ENCODE measurements at places on chromosomes 1 and 21.
A peak's percentile ranks its signal among the peaks of the same experiment; 100 is the strongest.

GRCh38 chr1:15172405-15173259, 19.1 kb downstream of the TMEM51 start:
- DNase-seq, result no peak

DNA sequence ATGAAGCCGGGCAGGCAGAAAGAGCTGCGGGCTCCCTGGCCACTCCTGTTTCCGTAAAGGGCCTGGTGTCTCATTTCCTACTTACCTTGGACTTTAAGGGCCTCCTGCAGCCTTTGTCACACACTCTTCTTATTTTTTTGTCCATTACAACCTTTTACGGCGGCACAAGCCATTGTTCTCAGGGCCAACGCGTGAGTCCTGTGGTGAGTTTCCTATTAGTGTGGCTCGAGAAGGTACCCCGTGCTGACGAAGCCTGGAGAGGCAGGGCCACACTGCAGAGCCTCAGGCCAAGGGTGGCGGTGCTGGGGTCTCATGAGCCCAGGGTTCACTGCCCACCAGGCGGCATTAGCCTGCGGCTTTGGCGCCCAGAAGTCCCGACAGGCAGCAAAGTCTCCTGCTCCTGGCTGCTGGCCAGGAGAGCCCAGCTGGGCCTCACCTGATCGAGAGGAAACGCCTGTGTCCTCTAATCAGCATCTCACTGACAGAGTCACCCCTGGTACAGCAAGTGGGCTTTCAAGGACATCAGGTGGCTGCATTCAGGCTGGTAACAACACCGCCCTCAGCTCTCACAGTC, 62.0 kb downstream of the SIK1 start:
- DNase-seq, result no peak

- DNase-seq, result no peak
Measured at GRCh38 chr21:15282665-15283064, 217.9 kb upstream of the NRIP1 start.

DNA sequence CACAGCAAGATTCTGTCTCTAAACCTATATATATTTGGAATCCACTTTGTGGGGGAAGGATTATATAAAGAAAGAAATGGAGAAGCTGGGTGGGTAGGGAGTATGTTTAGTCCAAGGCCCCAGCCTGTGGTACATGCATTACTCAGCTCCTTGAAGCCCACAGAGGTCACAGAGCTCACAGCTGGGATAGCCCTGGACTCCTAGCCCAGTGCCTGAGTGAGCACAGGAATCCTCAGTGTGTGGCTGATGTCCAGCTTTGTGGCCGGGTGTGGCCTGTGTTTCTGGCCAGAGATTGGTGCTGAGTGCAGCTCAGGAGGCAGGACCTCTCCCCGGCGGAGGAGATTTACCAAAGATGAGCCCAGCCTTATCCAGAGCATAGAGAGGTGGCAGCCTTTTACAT, 7.6 kb downstream of the CAPN9 start:
- DNase-seq, result no peak

- no peak for DNase-seq
Measured at GRCh38 chr1:75328691-75329090, 194.5 kb downstream of the LHX8 start.

GRCh38 chr1:172089768-172090510, 248.6 kb downstream of the DNM3 start:
- peak; percentile 66 for DNase-seq

DNA sequence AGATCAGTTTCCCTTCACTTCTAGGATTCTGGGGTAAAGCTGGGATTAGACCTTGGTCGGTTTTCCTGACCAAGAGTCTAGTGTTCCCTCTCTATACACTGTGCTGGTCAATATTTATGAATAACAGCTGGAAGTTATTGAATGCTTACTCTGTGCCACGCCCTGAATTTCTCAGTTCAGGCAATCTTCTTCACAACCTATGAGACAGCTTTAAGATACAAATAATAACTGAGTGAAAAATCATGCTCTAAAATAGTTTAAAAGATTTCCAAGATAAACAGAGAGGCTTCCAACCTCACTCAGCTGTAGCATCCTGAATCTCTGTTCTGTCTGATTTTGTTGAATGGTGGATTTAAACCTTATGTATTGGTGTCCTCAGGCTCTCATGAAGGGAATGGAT, 72.2 kb downstream of the GNG12 start:
- no peak for DNase-seq

- DNase-seq, result no peak
Measured at GRCh38 chr1:19351873-19352272, 39.7 kb downstream of the SLC66A1 start.

GRCh38 chr1:181936768-181937581, 124.5 kb downstream of the ZNF648 start:
- peak; percentile 25 for DNase-seq

DNA sequence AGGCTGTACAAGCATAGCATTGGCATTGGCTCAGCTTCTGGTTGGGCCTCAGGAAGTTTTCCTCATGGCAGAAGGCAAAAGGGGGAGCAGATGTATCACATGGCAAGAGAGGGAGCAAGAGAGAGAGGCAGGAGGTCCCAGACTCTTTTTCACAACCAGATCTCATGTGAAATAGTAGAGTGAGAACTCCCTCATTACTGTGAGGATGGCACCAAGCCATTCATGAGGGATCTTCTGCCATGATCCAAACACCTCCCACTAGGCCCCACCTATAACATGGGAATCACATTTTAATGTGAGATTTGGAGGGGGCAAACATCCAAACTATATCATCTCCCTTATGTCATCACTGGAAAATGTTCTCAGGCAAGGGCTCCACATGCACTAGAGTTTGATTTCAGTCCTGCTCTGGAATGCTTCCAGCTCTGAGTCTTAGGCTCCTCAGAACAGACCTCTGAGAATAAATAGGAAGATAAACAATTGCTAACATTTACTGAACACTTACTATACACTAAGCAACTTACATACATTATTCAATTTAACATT, 39.4 kb upstream of the VTCN1 start:
- DNase-seq, result no peak

DNA sequence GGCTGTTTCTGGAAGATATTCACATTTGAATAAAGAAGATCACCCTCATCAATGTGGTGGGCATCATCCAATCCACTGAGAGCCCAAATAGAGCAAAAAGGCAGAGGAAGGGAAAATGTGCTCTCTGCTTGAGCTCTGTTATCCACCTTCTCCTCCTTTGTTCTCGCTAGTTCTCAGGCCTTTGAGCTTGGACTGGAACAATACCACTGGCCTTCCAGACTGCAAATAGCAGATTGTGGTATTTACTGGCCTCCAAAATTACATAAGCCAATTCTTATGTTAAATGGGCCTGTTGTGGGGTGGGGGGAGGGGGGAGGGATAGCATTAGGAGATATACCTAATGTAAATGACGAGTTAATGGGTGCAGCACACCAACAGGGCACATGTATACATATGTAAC, 219.3 kb downstream of the C1orf94 start:
- no peak for DNase-seq

- DNase-seq, result no peak
Measured at GRCh38 chr1:227785805-227786671, 29.4 kb upstream of the PRSS38 start.

GRCh38 chr1:55696181-55696754, 481.1 kb upstream of the USP24 start:
- no peak for DNase-seq

DNA sequence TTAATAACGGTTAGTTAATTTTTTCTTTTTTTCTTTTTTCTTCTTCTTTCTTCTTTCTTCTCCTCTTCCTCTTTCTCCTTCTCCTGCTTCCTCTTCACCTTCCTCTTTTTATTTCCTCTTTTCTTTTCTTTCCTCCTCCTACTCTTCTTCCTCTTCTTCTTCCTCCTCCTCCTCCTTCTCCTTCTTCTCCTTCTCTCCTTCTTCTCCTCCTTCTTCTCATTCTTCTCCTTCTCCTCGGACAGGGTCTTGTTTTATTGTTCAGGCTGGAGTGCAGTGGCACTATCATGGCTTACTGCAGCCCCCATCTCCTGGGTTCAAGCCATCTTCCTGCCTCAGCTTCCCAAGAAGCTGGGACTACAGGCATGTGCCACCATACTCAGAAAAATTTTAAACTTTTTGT, 13.4 kb upstream of the ACBD3 start:
- no peak for DNase-seq

GRCh38 chr1:205811660-205812059, 1.3 kb downstream of the SLC41A1 start:
- DNase-seq, result no peak

GRCh38 chr1:30414086-30414850, 309.1 kb downstream of the MATN1 start:
- DNase-seq, result no peak

GRCh38 chr1:40384413-40384762, 10.9 kb downstream of the SMAP2 start:
- no peak for DNase-seq

GRCh38 chr1:230833511-230833910, 34.8 kb downstream of the C1orf198 start:
- no peak for DNase-seq

DNA sequence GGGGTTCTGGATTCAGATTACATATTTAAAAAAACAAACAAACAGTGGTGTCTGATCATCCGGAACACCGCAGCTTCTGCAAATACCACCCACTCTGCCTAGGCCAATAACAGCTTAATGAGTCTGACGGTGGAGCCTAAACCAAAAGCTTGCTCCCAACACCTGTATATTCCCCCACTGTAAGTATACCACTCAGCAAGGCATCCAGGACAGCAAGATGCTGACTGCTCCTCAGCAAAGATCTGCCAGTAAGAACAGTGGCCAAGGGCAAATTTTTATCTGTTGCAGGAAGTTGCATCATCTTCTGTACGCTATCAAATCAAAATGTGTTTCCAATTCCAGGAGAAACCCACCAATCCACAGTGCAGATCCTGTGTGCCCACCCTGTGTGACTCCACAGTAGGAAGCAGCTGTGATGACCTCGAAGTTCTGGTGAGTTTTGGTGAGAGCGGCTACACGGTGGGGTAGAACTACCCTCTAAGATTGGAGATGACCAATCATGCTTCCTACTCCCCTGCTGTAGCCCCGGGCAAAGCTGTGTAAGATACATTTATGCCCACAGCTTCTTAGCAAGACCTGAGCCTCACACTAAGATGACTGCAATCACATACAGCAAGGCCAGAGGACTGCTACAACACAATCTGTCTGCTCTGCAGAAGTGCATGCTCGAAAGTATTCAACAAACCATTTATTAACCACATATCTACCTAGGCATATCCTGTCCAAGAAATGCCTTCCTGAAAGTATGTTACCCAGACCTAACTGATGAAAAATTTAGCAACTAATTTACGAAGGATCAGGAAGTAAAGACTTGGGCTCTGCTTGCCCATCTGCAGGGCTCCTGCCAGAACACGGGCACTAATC, 30.5 kb downstream of the SIPA1L2 start:
- no peak for DNase-seq

DNA sequence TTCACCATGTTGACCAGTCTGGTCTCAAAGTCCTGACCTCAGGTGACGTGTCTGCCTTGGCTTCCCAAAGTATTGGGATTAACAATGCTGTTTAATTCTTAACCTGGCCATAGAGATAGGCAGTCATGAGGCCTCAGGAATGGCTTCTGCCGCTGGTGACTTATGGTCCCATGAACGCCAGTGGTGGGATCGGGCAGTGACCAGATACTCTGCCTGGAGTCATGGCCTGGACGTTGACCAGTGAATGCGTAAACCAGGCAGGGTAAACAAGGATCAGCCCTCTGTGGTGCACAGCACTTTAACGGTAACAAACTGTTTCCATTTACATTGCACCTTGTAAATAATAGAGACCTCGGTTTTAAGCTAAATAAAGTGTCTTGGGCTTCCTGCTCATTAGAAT, 23.0 kb downstream of the MTARC1 start:
- DNase-seq, result no peak

DNA sequence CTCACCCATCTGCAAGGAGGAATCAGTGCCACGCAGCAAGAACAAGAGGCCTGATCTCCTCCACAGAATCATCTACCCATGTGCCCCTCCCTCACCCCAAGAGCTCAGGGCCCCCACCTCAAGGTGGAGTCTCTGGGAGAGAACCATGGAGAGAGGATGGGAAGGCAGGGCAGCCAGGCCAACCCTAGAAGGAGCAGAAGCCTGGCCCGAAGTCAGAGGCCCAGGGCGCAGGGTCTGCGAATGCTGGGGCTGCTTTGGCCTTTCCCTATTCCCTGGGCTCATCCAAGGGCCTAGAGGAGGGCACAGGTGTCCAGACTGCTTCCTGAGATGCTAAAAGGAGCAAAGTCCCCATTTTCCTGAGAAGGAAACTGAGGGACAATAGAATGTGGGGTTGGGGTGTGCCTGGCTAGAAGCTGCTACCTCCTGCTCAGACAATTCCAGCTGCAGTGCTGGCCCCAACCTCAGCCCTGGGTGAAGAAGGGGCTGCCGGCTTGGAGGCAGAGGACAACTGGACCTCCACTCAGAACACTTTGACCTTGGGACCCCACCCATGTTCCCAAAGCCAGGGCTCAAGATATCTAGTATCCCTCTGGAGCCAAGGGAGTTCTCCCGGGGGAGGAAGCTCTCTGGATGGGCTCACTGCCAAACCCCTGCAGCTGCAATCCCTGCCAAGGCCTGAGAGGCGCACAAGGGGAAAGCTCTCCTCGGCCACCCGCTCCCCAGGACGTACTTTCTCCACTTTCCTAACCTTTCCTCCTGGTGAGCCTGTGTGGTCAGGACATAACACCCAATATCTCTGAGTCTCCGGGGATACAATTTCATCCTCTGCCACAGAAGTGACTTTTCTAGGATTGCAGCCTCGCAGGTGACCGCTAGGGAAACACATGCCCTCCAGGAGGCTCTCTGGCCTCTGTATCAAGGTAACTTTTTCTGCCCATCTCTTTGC, 16.6 kb upstream of the LEMD1 start:
- no peak for DNase-seq

DNA sequence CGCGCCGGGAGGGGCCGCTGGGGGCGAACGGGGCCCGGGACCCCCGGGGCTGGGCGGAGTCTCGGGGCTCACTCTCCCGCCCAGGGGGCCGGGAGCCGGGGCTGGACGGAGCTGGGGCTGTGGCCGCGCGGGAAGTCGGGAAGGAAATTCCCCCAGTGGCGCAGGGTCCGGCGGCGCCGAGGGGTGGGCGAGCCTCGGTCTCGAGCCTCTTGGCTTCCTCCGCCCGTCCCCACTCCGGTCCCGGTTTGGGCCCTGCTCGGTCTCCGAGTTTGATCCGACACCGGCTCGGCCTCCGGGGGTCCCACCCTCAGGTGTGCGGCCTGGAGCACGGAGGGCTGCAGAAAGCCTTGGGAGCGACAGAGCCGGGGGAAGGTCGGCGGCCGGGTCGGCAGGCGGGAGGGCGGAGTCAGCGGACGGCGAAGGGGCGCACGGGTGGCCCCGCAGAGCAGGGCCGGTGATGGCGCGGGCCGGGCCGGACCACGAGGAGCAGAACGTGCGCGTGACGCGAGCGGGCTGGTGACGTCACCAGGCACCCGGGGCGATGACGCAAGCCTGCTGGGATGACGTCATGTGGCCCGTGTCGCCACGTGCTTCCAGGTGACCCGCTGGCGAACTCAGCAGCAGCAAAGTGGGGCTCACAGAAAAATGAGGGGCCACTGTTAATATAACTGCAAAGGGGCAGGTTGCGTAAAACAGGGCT, 610 bp upstream of the HES4 start:
- DNase-seq, result peak; percentile 77

Measured in CD4-positive, alpha-beta T cell treated with Interleukin-21 for 1 hour (primary cell).